ENCODE measurements at places on chromosomes 4 and X. TPM values are rescaled to one million over a fixed set of nuclear protein-coding genes. Genes with fewer than 3 reads are reported as not detected.

ESX1 gene
- not detected for total RNA-seq

FRMPD3 gene
- total RNA-seq = 0.14 TPM

GYPE gene
- total RNA-seq = not detected

- H3K4me3 ChIP-seq = no peak overlapping the region
- no peak for DNase-seq
- H3K27ac ChIP-seq = no peak overlapping the region
- no peaks in the 10 kb centered on the region for H3K27me3 ChIP-seq
- H3K36me3 ChIP-seq = no peaks in the 10 kb centered on the region
Measured at GRCh38 chrX:31298916-31299315, 227.1 kb upstream of the FTHL17 start.

- H3K27me3 ChIP-seq = no peaks in the 10 kb centered on the region
- H3K36me3 ChIP-seq = no peaks in the 10 kb centered on the region
- no peaks in the 10 kb centered on the region for H3K4me1 ChIP-seq
- H3K4me3 ChIP-seq = no peak overlapping the region
Measured at GRCh38 chr4:26055855-26056254, 141.8 kb downstream of the SMIM20 start.

GRCh38 chr4:113209652-113210320, 160.3 kb downstream of the ANK2 start:
- H3K4me1 ChIP-seq = no peaks in the 10 kb centered on the region
- no peak overlapping the region for H3K27ac ChIP-seq
- H3K4me3 ChIP-seq = no peak overlapping the region
- no peak for DNase-seq
- no peaks in the 10 kb centered on the region for H3K27me3 ChIP-seq

DNA sequence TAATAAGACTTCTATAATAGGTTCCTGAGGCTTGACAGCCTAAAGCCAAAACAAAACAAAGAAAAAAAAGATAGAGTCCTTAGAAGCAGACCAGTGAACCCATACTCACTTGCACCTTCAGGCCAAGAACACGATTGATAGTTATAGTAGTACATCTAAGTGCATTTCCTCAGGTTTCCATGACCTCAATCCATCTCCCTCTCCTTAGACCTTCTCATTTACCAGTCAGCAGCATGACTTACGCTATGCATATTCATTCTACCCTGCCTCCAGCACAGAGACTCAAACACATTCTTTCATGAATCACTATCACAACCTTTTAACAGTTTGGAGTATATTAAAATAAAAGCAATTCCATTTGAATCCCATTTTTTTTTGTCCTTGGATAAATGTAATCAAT, 855.6 kb downstream of the CCSER1 start:
- H3K4me3 ChIP-seq = no peak overlapping the region
- no peak overlapping the region for H3K27ac ChIP-seq

GRCh38 chrX:107775000-107775733, 420 bp downstream of the TSC22D3 start:
- peak; percentile 71 for DNase-seq
- peak overlapping the region; percentile 56 for H3K4me3 ChIP-seq
- peak overlapping the region; percentile 83 for H3K27ac ChIP-seq
- H3K36me3 ChIP-seq = no peaks in the 10 kb centered on the region
- no peaks in the 10 kb centered on the region for H3K4me1 ChIP-seq
- H3K27me3 ChIP-seq = no peaks in the 10 kb centered on the region

All from sigmoid colon (tissue), 7 donors.